NCI-H1930 (cell line): ENCODE measurements at places on chromosomes 11 and 22.

DNA sequence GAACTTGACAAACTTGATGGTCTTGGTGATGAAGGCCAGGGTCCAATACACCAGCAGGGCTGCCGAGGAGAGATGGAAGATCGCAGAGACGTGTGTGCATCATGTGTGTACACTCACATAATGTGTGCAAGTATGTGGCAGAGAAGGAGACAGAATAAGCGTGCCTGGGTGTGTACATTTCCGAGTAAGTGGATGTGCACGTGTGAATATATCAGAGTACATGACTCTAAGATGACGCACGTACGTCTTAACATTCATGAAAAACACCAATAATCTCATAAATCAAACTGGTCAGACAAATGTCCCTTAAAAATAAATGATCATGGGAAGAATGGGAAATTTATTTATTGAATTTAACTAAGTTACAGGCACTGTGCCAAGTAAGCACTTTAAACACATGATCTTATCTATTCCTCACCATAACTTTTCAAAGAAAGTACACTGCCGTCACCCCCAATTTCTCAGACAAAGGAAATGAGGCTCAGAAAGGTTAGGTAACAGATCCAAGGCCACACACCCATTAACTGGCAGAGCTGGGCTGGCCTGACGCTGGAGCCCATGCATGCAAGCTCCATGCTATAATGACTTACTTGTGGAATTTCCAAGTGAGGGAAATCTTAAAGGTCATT is 13.0 kb downstream of the ABCC8 start:
- DNase-seq = no peak

GRCh38 chr11:82521427-82521826 is 212.2 kb downstream of the FAM181B start:
- DNase-seq = no peak

GRCh38 chr22:16922706-16923105 is 85.3 kb downstream of the GAB4 start:
- no peak for DNase-seq

GRCh38 chr11:130340671-130341319 is 26.1 kb upstream of the ZBTB44 start:
- no peak for DNase-seq

GRCh38 chr11:77725433-77725832 is 87.8 kb upstream of the CLNS1A start:
- DNase-seq = no peak

DNA sequence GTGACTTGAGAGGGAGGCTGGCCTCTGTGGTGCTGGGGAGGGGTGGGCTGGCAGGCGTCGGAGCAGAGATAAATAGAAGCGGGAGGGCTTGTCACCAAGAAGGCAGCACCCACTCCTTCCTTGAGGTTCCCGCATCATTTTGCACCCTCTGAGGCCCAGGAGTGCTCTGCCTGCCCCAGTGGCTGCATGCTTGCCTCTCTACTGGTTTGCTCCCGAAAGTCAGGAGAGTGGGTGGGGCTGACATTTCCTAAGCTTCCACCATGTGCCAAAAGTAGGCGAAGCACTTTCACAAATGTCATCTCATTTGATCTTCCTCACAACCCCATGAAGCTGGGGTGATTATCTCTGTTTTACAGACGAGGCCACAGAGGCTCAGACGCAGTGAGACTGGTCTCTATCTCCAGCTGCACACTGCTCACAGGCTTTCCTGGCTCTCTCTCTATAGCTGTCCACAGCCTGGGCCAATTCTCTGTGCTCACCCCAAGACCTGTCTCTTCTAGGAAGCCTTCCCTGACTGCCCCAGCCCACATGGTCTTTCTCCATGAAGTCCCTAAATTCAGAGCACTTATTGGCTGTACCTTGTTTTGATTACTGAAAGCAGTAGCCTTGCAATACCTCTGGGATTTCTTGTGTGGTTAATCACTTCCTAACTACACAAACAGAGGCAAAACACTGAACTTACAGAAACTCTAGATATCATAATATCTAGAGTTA is 2.6 kb upstream of the UCP3 start:
- DNase-seq = no peak

GRCh38 chr11:77179048-77179447 is 51.0 kb downstream of the MYO7A start:
- DNase-seq = no peak

DNA sequence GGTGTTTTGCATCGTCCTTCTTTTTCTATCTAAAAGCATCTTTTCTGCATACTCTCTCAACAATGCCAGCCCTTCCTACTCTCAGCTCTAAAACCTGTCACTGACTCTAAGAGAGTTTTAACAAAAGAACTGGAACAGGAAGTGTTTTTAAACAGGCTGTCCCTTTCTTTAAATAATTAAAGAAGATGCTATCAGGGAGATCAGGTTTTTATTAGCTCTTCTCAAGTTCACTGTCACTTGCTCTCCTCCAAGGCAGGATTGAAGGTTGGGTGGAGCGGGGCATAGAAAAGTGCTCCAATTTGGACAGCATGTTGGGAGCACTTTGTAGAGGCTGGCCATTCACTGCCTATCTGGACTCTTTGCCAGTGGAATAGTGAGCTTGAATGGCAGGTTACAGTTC is 56.4 kb upstream of the BARX2 start:
- DNase-seq = no peak

DNA sequence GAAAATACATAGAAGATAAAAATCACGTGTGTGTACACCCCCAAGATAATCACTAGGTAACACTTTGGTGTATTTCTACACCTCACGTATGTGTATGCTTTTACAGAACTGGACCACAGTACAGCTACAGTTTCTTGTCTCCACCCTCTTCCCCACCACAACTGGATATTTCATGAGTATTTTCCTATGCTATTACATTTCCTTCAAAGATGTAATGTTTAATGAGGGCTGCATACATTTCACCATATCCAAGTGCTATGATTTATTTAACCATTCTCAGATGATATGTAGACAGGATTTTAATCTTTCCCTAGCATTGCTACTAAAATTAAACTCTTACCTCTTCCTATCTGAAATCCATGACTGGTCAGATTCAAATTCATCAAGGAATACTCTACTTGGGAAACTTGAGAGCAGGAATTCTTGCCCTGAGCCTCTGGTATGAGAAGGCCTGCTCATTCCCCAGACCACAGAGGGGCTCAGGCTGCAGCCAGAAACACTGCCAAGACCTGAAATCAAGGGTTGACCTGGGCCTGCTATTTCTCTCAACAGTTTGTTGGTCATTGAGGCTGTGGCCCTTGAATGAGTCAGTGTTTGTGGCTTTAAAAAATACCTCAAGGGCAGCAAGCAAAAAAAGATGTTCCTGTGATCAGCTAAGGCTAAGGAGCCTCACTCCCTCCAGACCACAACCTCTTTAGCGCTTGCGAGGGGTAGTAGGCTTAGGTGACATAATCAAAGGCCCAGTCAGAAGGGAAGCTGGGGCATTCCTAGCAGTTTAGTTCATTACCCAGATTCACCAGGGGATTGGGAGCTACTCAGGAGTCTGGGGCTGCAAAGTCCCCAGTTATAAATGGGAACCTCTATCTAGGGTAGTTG is 55.5 kb downstream of the ABTB2 start:
- DNase-seq = no peak

- DNase-seq = no peak
Measured at GRCh38 chr11:117826190-117826570, 1.6 kb upstream of the FXYD2 start.

DNA sequence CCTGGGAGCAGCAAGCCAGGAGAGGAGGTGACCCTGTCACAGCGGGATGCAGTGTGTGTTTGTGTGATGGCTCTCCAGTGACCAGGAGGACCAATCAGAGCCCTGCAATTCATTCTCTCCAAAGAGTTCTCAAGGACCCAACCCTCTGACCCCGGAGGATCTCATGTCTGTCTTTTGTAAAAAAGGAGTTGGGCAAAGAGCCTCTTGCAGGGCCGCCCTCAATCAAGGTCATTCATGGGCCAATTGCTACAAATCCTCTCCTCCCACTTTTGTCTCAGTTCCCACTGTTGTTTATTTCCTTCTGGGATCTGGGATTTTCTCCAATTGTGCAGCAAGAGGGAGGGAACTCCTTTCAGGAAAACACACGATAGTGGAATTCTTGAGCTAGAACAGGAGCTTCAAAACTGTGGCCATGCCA is 4.0 kb downstream of the TECTA start:
- no peak for DNase-seq

GRCh38 chr11:128346804-128347203 is 240.6 kb downstream of the ETS1 start:
- no peak for DNase-seq

DNA sequence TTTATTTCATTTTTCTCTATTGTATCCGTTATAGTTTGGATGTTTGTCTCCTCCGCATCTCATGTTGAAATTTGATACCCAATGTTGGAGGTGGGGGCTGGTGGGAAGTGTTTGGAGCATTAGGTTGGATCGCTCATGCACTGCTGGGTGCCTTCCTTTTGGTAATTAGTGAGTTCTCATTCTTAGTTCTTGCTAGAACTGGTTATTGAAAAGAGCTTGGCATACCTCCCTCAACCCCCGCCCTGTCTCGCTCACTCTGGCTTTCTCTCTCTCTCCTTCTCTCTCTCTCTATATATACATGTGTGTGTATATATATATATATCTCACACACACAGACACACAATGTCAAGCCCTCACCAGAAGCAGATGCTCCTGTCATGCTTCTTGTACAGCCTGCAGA is 978.7 kb downstream of the DLG2 start:
- DNase-seq = no peak

DNA sequence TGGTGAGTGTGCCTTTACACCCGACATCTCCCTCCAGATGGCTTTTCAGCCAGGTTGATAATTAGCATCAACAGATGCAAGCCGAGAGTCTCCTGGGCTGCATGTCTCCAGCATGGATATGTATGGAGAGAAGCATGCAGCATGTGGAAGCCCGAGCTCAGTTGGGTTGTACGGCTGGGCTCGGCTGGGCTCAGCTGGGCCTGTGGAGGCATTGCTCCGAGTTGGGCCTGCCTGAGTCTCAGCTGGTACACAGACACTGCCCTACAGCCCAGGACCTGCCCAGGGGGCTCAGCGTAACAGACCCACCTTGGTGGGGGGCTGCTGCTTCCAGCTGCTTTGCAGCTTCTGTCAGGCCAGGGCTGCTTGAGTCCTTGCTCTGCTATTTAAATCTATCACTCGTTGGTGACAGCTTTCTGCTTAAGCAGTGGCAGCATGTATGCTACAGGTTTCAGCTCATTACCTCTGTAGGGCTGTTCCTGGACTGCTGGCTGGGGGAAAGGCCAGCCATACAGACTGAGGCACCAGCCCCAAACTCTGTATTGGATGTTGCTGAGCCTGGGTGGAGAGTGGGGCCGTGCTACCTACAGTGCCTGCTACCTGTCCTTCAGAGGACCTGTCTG is 115.5 kb downstream of the TEAD1 start:
- no peak for DNase-seq

DNA sequence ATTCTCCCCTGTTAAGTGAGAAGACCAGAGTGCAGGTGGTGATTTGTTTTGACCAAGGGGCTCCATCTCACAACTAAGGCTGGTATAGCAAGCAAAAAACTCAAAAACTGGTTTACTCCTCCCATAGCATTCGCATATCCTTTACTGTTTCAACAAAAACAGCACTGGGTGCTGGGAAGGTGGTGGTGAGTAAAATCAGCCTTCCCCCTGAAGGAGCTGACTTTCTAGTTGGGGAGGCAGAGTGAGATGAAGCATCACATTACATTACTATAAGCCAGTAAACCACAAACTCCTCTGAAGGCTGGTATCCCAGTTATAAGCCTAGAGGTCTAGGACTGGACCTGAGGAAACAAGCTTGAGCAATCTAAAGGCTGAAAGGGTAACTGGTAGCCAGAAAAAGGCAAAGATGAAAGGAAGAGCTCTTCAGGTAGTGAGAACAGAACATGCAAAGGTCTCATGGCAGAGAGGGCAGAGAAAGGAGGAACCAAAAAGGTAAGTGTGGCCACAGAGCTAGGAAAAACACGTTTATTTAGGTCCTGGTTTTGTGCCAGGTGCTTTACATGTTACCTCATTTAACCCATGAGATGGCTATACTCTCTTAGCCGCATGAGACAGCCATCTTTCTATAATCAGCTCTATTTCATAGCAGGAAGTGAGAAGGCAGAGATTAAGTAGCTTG is 22.3 kb downstream of the TMEM123 start:
- DNase-seq = no peak

DNA sequence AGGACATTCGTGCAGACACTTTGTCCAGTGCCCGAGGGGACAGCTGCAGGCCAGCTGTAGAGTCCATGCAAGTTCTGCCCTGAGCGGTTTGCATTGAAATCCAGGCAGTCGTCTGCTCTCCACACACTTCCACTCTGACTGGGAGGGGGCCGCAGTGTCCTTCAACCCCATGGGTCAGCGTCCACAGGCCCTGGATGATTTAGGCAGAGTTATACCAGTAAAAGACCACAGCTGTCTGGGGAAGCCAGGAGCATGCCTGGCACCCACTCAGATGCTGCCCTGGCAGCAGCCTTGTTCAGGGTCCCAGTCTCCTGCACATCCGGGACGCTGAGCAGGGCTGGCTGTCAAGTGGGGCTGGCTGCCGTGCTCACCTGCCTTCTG is 26.5 kb downstream of the KRTAP5-5 start:
- no peak for DNase-seq

DNA sequence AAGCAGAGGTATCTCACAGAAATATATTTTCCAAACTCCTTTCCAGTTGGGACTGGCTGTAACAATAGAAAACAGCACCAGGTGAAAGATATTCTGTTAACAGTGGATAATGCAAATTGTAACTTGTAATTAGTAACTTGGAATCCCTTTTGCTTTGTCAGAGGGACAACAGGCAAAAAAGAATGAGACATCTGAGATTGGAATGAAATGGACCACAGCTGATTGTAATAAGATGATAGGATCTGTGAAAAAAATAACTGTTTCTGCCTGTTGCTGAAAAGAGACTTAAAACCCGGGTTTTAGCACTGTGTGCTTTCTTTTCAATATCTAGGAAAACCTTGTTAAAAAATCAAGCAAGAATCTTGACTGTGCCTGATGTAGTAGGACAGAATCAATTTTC is 655.7 kb downstream of the METTL15 start:
- DNase-seq = no peak

- no peak for DNase-seq
Measured at GRCh38 chr11:128599729-128600128, 12.4 kb upstream of the ETS1 start.

DNA sequence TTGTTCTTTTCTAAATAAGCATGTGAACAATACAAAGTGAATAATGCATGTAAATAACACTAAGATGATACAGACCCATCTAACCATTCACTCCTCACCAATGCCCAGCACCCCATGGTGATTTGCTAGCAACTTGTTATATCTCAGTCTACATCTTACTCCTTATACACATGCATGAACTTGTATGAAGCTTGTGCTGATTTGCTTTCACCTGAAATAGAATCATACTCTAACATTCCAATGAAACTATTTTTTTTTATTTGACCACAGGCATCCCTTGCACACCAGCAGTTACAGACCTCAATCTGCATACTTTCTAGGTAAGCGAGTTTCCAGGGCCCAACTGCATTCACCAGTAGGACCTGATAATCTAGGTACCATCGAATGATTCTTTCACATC is 873.6 kb downstream of the OPCML start:
- no peak for DNase-seq

DNA sequence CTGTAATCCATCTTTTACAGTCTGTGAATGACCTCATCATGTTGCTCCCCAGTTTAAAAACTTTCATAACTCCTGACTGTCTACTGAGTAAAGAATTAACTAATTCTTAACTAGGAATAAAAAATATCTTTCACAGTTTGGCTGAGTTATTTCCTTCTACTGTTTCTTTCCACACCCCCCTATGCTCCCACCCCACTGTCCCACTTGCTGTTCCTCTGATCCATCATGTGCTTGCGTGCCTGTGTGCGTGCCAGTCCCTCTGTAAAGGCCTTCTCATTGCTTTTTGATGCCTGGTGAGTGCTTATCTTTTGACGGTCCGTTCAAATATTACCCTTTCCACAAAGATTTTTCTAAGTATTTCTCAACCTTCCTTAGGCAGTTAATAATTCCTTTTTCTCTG is 55.6 kb downstream of the ATG16L2 start:
- DNase-seq = no peak
